RWPE2 (cell line): ENCODE measurements at places on chromosomes 6 and 20.

DNA sequence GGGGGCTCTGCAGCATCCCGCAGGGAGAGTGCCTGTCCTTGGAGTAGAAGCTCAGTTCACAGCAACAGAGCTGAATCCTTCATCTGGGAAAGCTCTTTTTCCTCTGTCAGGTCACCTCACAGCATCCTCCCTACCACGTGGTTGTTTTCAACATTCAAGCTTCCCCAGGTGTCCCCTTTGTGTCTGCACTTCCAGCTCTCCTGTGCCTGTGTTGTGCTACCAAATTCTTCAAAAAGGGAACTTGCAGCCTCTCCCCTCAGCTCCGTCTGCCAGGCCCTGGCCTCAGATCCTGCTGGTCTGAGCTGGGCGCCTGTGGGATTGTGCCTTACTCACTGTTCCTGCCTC is 108.4 kb downstream of the FOXF2 start:
- DNase-seq, result no peak

DNA sequence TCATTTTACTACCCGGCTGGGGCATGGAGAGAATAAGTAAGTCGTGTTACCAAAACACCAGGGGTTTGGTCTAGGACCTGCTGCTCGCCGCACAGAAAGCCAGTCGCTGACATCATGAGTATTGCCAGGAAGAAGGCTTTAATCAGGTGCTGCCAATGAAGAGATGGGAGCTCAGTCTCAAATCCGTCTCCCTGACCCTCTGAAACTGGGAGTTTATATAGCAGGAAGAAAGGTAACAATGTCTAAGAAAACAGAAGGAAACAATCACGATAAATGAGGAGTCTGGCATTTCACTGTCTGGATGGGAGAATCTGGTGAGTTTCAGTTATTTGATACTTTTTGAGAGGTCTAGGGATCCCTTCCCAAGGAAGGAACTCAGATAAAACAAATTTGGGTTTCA is 437.9 kb upstream of the JARID2 start:
- DNase-seq, result no peak

DNA sequence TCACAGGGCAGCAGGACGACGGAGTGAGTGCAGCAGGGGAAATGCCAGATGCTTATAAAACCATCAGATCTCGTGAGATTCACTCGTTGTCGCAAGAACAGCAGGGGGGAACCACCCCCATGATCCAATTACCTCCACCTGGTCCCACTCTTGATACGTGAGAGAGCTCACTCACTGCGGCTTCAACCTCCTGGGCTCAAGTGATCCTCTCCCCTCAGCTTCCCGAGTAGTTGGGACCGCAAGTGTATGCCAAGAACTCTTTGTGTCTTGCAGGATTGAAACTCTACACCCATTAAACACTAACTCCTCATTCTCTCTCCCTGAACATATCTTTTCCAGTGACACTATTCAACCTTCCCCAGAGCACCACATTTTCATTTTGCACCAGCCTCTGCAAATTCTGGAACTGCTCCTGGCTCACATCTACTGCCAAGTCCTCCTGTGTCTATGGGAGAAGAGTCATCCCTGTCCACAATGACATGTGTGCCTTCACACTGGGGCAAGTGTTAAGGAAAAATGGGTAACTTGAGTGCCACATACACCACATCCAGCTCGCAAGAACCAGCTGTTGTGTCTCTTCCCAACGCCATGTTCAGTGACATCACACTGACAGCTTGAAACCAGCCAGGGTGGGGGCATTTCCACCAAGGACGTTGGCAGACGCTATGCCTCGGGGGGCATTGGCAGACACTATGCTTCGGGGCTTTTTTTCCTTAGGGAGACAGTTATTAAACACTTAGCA is 14.7 kb upstream of the TAF4 start:
- DNase-seq, result no peak

GRCh38 chr6:147194652-147195411 is 9.4 kb upstream of the STXBP5 start:
- no peak for DNase-seq

GRCh38 chr6:92708270-92708669 is 711.1 kb downstream of the EPHA7 start:
- no peak for DNase-seq

DNA sequence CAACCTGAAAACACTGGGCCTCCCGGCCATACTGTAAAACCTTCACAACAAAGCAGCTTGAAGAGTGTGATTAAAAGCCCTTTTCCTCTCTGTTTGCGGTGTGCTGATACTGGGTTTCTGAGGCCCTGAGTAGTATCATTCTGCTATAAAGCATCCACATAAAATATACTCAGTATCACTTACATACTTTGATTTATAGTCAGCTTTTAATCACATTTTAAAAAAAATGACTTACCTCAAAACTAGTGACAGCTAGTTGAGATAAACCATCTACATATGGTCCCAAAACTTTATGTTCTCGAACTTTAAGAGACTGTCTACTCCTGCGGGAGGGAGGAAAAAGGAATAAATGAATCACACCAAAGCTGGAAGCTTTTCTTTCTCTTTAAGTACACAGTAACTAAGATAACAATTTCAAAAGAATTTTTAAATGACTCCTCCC is 135.7 kb downstream of the KIF13A start:
- no peak for DNase-seq

GRCh38 chr20:9838378-9839295 is at the start of gene PAK5:
Gene PAK5, minus strand, starts transcription at chr20:9839076. Its CDS starts 194,748 bp downstream, at chr20:9644328.
- DNase-seq, result peak; percentile 48

DNA sequence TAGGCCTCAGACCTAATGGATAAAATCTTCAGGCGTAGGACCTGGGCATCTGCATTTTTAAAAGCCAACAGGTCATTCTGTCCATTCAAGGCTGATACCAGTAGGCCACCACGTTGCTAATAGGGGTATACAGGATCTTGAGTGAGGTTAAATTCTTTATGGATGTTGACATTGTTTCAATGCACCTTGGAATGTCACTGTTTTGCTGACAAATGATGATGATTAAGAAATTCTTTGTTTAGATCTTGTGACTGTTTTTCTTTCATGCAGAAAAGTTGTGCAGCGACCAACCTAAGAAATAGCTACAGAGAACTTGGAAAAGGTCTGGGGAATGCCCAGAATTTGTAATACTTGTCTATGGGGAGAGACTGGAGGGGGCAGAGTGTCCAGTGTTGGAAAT is 101.1 kb upstream of the CLDN20 start:
- DNase-seq, result no peak

GRCh38 chr20:25230166-25230831 is 17.6 kb upstream of the PYGB start:
- no peak for DNase-seq

DNA sequence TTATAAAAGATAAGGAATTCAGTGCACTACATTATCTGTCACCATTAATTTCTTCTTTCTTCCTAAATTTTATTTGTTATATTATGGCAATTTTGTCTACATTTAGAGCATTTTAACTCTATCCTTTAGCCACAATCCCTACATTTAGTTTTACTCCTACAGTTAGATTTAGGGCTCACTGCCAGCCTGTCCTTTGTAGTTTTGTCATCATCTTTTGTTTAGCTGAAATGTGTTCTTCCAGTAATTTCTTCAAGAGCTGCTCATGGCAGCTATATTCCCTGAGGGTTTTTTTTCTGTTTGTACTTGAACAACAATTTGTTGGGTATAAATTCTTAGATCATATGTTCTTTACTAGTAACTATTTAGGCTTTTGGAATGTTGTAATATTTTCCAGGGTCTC is 72.7 kb upstream of the B3GAT2 start:
- no peak for DNase-seq

DNA sequence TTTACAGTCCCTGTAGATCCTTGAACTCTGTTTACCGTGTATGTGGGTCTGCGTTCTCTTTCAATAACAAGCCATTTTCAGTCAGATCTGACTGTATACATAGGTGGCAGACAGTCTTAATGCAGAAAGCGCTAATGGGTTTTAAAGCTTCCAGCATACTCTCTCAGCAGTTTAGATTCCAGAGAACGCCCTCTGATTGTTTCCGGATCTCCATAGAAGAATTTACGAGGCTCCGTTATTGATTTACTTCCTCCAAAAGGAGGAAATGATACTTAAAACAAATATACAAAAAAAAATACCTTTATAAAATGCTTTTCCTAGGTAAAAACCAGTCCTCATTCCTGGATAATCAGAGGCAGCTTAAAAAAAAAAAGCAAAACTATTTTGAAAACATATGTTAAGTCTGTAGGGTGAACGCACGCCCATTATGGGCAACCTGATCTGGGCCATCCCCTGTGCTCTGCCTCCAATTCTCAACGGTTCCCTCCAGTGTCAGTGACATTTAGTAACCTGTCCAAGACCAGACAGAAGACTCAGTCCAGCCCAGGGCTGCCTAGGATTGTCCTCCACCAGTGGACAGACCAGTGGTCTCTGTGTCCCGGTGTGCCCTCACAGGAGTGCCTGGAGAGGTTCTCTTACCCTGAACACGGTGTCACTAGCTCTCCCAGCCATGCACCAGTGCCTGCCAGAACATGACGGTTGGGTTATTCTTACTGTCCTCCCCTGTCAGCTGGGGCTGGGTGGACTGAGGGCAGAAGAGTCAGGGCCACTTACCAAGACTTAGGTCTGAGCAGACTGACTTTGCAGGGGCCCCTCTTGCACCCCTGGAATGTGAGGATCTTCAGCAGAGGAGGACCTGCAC is 217.3 kb downstream of the ARID1B start:
- no peak for DNase-seq

DNA sequence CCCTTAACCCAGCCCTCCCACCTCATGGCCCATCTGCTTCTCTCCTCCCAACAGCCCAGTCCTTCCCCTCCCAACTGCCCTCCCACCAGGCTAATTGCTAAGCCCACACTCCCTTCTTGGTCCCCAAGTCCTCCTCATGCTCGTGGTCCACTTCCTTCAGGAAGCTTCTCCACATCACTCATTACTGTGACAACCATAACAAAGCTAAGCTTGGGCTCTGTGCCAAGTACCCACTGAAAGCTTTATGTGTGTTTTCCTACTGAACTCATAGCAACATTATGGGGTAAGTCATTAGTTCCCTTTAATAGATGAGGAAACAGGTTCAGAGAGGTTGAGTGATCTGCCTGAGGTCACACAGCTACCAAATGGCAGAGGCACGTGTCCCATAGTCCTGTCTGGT is 16.2 kb downstream of the FRS3 start:
- DNase-seq, result no peak

DNA sequence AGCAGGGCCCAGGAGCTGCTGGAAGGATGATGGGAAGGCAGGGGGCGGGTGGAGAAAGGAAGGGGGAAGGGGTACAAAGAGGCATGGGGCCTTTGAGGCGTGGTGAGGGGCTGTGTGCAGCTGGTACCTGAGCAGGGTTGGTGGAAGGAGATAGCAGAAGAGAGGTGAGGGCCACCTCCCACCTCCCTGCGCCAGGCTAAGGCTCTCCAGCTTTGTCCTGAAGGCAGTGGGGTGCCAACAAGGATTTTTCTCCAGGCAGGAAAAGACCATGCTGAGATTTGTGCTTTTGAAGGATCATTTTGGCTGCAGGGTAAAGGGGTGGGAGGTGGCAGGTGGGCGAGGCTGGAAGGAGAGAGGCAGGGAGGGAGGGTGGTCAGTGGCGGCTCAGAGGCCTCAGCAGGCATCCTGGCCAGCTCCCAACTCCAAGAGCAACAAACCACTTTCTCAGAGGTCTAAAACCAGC is 40.8 kb downstream of the NOL4L start:
- no peak for DNase-seq

- no peak for DNase-seq
These were observed 9.8 kb downstream of the OR12D1 start for GRCh38 chr6:29424575-29424974.

DNA sequence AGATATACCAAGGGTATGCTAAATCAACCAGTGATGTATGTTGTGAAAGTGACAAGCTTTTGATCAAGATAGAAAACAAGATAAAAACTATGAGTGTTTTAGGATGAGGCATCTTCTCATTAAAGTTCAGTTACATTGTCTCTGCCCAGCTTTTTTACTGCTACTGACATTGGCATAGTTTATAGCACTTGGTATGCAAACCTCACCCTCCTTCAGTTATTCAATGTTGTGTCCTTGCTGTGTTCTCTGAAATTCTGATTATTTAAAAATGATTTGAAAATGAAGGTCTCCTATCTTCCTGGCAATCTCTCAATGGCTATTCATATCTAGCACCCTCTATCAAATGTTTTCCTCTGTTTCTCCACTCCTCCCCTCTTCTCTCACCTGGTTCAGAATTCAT is 6.7 kb upstream of the MYLIP start:
- no peak for DNase-seq
